ENCODE measurements at places on chromosomes 2 and 18. TPM values are rescaled to one million over a fixed set of nuclear protein-coding genes. Genes with fewer than 3 reads are reported as not detected.

MROH2A gene
- polyA plus RNA-seq, result 0.16 TPM

DNA sequence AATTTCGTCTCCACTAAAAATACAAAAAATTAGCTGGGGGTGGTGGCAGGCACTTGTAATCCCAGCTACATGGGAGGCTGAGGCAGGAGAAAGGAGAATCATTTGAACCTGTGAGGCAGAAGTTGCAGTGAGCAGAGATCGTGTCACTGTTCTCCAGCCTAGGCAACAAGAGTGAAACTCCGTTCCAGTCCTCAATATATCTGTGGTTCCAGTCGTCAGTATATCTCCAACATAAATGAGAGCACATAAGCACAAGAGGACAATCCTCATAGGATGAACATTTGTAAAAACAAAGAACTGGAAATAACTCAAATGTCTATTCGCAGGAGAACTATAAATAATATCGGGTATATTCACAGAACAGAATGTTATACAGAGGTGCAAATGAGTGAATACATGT lies 13.1 kb upstream of the PLEK start:
- no peaks in the 10 kb centered on the region for H3K36me3 ChIP-seq
- H3K4me1 ChIP-seq, result no peaks in the 10 kb centered on the region
- no peak for DNase-seq
- peaks cover 4% of the 10 kb centered on the region for H3K27me3 ChIP-seq
- H3K27ac ChIP-seq, result no peak overlapping the region

GRCh38 chr18:71450257-71450656 lies 1093.9 kb downstream of the CBLN2 start:
- no peak for DNase-seq
- no peak overlapping the region for H3K4me3 ChIP-seq
- H3K4me1 ChIP-seq, result no peaks in the 10 kb centered on the region
- no peaks in the 10 kb centered on the region for H3K27me3 ChIP-seq
- H3K36me3 ChIP-seq, result no peaks in the 10 kb centered on the region

DNA sequence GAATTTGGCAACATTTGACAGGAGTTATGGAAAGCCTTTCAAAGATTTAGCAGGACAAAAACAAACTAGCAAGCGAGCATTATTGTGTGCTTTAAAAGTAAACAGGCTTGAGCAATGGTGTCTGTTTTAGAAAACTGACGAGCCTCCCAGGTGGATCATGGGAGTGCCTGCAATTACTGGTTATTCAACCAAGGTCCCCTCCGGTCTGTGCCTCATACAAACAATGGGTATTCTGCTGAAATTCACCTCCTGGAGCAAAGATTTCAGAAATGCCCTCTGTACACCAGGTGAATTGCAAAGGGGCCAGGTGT lies 22.4 kb downstream of the RTP5 start:
- no peaks in the 10 kb centered on the region for H3K36me3 ChIP-seq
- H3K4me1 ChIP-seq, result no peaks in the 10 kb centered on the region

SRBD1 gene
- 10.7 TPM for polyA plus RNA-seq

GLB1L gene
- polyA plus RNA-seq, result 20.9 TPM

- peaks cover 16% of the 10 kb centered on the region for H3K4me1 ChIP-seq
- no peak overlapping the region for H3K27ac ChIP-seq
- H3K27me3 ChIP-seq, result no peaks in the 10 kb centered on the region
Observed at GRCh38 chr2:9793156-9793917, 49.9 kb upstream of the TAF1B start.

- H3K27me3 ChIP-seq, result no peaks in the 10 kb centered on the region
- peaks cover 13% of the 10 kb centered on the region for H3K36me3 ChIP-seq
- H3K27ac ChIP-seq, result no peak overlapping the region
- no peaks in the 10 kb centered on the region for H3K4me1 ChIP-seq
- peak; percentile 4 for DNase-seq
Observed at GRCh38 chr2:95525294-95526035, 40.9 kb upstream of the TRIM43B start.

- peak overlapping the region; percentile 83 for H3K27ac ChIP-seq
- no peaks in the 10 kb centered on the region for H3K36me3 ChIP-seq
- no peak overlapping the region for H3K4me3 ChIP-seq
Observed at GRCh38 chr2:201176081-201176481, 6.9 kb upstream of the CASP10 start.

DNA sequence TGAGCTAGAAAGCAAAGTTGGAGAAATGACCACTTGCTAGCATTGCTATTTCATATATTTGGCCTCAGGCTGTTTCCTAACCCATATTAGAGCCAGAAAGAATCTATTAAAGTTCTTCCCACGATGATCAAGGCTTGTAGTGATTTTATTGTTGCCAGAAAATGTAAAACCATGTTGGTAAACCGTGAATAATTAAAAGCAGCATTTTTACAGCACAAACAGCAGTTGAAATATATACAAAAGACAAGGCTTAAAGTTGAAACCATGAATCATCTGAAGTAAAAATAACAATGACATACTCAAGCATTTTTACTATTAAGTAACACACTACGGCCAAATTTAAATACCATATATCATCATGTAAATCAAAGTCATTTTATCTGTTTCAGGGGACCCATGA lies 27.7 kb upstream of the DSC3 start:
- DNase-seq, result no peak
- H3K36me3 ChIP-seq, result peaks cover 47% of the 10 kb centered on the region
- no peak overlapping the region for H3K4me3 ChIP-seq
- H3K4me1 ChIP-seq, result no peaks in the 10 kb centered on the region

ZEB2 gene
- polyA plus RNA-seq, result 32.8 TPM

GRCh38 chr18:49487711-49488310 lies 777 bp upstream of the C18orf32 start:
- peak overlapping the region; percentile 62 for H3K27ac ChIP-seq
- peaks cover 40% of the 10 kb centered on the region for H3K36me3 ChIP-seq
- no peak for DNase-seq
- H3K4me3 ChIP-seq, result peak overlapping the region; percentile 65
- H3K27me3 ChIP-seq, result no peaks in the 10 kb centered on the region

GRCh38 chr2:223751012-223751411 lies 86.4 kb downstream of the AP1S3 start:
- no peaks in the 10 kb centered on the region for H3K36me3 ChIP-seq
- no peak overlapping the region for H3K4me3 ChIP-seq
- H3K4me1 ChIP-seq, result no peaks in the 10 kb centered on the region
- DNase-seq, result no peak

GRCh38 chr2:34602262-34602661 lies 1003.2 kb upstream of the FAM98A start:
- DNase-seq, result no peak
- no peak overlapping the region for H3K4me3 ChIP-seq
- H3K4me1 ChIP-seq, result no peaks in the 10 kb centered on the region
- H3K27ac ChIP-seq, result no peak overlapping the region
- H3K27me3 ChIP-seq, result no peaks in the 10 kb centered on the region

LINC00305 gene
- not detected for polyA plus RNA-seq

- H3K27ac ChIP-seq, result no peak overlapping the region
- no peak for DNase-seq
- H3K4me3 ChIP-seq, result no peak overlapping the region
- peaks cover 42% of the 10 kb centered on the region for H3K36me3 ChIP-seq
- H3K4me1 ChIP-seq, result no peaks in the 10 kb centered on the region
- H3K27me3 ChIP-seq, result no peaks in the 10 kb centered on the region
Observed at GRCh38 chr2:210458395-210458794, 18.2 kb downstream of the LANCL1 start.

GRCh38 chr2:129004485-129004884 lies 685.8 kb upstream of the HS6ST1 start:
- no peaks in the 10 kb centered on the region for H3K4me1 ChIP-seq
- no peak overlapping the region for H3K27ac ChIP-seq
- DNase-seq, result peak; percentile 17
- H3K4me3 ChIP-seq, result no peak overlapping the region
- H3K27me3 ChIP-seq, result no peaks in the 10 kb centered on the region
- no peaks in the 10 kb centered on the region for H3K36me3 ChIP-seq

- no peaks in the 10 kb centered on the region for H3K36me3 ChIP-seq
- H3K4me1 ChIP-seq, result no peaks in the 10 kb centered on the region
- H3K27ac ChIP-seq, result no peak overlapping the region
- no peak overlapping the region for H3K4me3 ChIP-seq
Observed at GRCh38 chr2:181394741-181395437, 62.3 kb upstream of the ITGA4 start.

DNA sequence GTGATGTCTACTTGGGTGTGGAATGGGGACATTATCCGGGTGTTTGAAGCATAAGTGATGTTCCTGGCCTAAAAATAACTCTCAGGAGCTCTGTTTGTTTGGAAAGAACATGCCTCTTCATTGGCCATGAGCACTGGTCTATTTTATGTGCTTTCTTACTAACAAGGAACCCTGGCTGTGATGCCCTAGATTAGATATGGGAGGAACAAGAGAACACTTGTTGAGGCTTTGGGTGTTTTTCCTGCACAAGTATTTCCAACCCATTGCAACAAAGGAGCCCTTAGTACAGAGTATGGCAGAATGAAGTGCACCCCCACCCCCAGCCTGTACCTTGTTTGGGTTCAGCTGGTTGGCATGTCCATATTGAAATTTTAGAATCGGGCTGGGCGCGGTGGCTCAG lies 95.9 kb downstream of the SLC4A3 start:
- H3K27me3 ChIP-seq, result peaks cover 13% of the 10 kb centered on the region
- no peaks in the 10 kb centered on the region for H3K36me3 ChIP-seq
- no peak overlapping the region for H3K4me3 ChIP-seq
- H3K27ac ChIP-seq, result no peak overlapping the region
- DNase-seq, result no peak

GRCh38 chr2:15920696-15921095 lies 19.7 kb upstream of the MYCN start:
- H3K4me1 ChIP-seq, result no peaks in the 10 kb centered on the region
- H3K27ac ChIP-seq, result no peak overlapping the region
- H3K4me3 ChIP-seq, result no peak overlapping the region

GRCh38 chr2:239164335-239164871 lies 236.4 kb downstream of the HDAC4 start:
- DNase-seq, result no peak
- no peak overlapping the region for H3K27ac ChIP-seq
- no peak overlapping the region for H3K4me3 ChIP-seq
- H3K36me3 ChIP-seq, result peaks cover 18% of the 10 kb centered on the region

GRCh38 chr2:188588235-188588634 lies 296.6 kb downstream of the GULP1 start:
- H3K27ac ChIP-seq, result no peak overlapping the region
- no peak overlapping the region for H3K4me3 ChIP-seq
- no peaks in the 10 kb centered on the region for H3K4me1 ChIP-seq

All from large intestine (tissue), 12 donors.